ENCODE measurements at places on chromosomes 2 and 18. TPM values are rescaled to one million over a fixed set of nuclear protein-coding genes. Genes with fewer than 3 reads are reported as not detected.

ACKR3 gene
- total RNA-seq, result 6.1 TPM

TEX44 gene
- total RNA-seq, result not detected

AKAIN1 gene
- total RNA-seq, result not detected

AMER3 gene
- not detected for total RNA-seq

HRH4 gene
- 0.17 TPM for total RNA-seq

UGT1A9 gene
- not detected for total RNA-seq

PROM2 gene
- 0.40 TPM for total RNA-seq

CSRNP3 gene
- not detected for total RNA-seq

ALK gene
- total RNA-seq, result not detected

HJURP gene
- total RNA-seq, result 92.0 TPM

PCARE gene
- total RNA-seq, result not detected

SNX17 gene
- total RNA-seq, result 112 TPM

RPRM gene
- total RNA-seq, result not detected

OXER1 gene
- not detected for total RNA-seq

NAB1 gene
- total RNA-seq, result 21.1 TPM

REG1B gene
- not detected for total RNA-seq

DTYMK gene
- total RNA-seq, result 47.9 TPM

FEV gene
- total RNA-seq, result not detected

IL37 gene
- total RNA-seq, result 0.50 TPM

INHA gene
- not detected for total RNA-seq

BBS5 gene
- total RNA-seq, result 1.1 TPM

SPC25 gene
- 34.3 TPM for total RNA-seq

IL36G gene
- not detected for total RNA-seq

C2orf69 gene
- total RNA-seq, result 14.7 TPM

REG3G gene
- not detected for total RNA-seq

LCLAT1 gene
- 20.2 TPM for total RNA-seq

DSG2 gene
- 0.50 TPM for total RNA-seq

FAM110C gene
- 0.30 TPM for total RNA-seq

PSMA8 gene
- 0.91 TPM for total RNA-seq

STRADB gene
- total RNA-seq, result 38.7 TPM

DAPL1 gene
- not detected for total RNA-seq

NETO1 gene
- total RNA-seq, result not detected
